Fibroblast of lung (primary cell): ENCODE measurements at places on chromosomes 11 and 22. TPM values are rescaled to one million over a fixed set of nuclear protein-coding genes. Genes with fewer than 3 reads are reported as not detected.
A peak's percentile ranks its signal among the peaks of the same experiment; 100 is the strongest.

- DNase-seq, result no peak
- no peaks in the 10 kb centered on the region for H3K36me3 ChIP-seq
- H3K4me1 ChIP-seq, result no peaks in the 10 kb centered on the region
- no peak overlapping the region for H3K4me3 ChIP-seq
- no peak overlapping the region for H3K27ac ChIP-seq
- H3K27me3 ChIP-seq, result no peaks in the 10 kb centered on the region
Measured at GRCh38 chr11:89125298-89125697, 52.4 kb upstream of the TYR start.

DNA sequence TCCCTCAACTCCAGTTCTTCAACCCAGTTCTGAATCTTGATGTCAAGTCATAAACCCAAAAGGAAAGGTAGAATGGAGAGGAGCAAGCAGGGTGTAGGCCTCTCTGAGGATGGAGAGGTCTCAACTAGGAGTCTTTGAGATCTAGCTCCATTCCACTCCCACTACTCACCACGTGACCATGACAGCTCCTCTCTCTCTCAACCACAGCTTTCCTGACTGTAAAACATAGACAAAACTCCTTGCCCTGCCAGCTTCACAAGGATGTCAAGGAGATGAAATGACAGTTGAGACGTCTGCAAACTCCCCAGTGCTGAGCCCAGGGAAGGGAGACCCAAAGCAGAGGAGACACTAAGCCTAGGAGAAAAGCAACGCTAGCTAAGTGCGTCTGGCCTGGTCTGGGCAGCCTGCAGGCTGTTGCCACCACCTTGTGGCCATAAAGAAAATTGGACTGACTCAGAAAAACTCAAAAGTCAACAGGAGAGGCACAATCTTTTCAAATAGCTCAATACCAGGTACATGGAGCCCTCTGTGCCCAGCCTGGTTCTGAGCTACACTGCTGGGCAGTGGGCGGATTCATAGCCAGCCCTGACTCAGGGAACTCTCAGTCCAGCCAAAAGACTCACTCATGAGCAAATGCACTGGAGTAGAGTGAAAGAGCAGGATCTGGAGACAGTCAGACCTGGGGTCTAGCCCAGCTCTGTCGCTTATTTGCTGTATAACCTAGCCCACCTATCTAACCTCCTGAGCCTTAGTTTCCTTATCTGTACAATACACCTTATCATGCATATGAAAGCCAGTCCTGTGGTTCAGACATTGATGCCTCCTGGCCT is 3.4 kb downstream of the CLPB start:
- H3K4me3 ChIP-seq, result no peak overlapping the region
- H3K27ac ChIP-seq, result no peak overlapping the region
- H3K4me1 ChIP-seq, result peaks cover 2% of the 10 kb centered on the region
- no peaks in the 10 kb centered on the region for H3K27me3 ChIP-seq
- peaks cover 5% of the 10 kb centered on the region for H3K36me3 ChIP-seq

RAG2 gene
- polyA plus RNA-seq, result not detected in 2 replicates

DNA sequence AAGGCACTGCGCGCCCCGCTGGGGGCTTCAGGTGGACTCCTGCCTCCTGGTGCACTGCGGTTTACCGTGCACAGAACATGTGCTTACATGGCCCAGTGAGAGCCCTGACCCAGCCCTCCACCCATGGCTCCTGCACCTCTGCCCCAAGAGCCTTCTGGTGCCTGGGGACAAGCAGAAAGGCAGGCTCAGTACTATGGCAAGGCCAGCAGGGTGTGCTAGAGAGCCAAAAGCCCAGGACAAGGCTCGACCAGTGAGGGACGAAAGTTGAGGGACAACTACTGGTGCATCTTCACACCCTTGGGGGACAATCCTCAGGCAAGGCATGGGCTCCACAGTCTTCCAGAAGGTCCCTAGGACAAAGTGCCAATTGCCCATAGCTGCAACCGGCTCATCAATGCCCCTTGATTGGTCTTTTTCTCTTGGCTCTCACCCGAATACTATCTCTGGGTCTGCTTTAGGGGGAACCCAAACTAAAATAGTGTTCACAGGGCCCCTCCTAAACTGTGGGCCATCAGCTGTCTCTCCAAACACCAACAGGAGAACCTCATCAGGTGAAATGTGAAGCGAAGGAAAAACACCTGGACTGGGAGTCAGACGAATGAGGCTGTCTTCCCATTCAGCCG is 13.5 kb downstream of the PGA5 start:
- no peak overlapping the region for H3K4me3 ChIP-seq
- H3K27me3 ChIP-seq, result no peaks in the 10 kb centered on the region
- H3K36me3 ChIP-seq, result no peaks in the 10 kb centered on the region
- peak; percentile 59 for DNase-seq
- H3K4me1 ChIP-seq, result no peaks in the 10 kb centered on the region
- H3K27ac ChIP-seq, result no peak overlapping the region

DNA sequence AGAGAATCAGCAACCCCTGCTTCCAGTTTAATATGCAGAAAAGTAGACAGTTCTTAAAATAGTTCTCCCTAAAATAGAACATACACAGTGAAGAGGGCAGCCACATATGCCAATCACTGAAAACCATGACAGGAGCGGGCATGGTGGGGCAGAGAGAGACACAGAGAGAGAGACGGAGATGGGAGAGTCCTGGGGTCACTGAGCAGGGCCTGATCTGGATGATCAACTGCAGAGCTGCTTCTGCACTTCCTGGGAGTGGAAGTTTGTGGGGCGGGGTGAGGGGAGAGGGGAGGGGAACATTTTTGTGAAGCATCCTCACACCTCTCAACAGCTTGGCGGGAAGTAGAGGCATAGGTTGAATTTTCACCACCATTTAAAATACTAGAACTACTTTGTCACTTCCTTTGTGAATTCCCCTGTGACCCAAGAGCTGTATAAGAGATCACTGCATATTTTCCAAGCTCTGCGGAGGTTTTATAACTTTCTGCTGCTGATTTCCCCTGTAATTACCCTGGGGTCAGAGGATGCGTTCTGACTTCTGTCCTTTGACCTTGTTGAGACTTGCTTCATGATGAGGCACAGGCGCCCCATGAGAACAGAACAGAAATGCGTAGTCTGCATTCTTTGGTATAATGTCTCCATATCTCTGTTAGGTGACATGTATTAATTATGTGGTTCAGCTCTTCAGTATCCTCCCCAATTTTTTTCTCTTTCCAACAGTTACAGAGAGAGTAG is 419.4 kb downstream of the BRD1 start:
- no peaks in the 10 kb centered on the region for H3K27me3 ChIP-seq
- H3K4me3 ChIP-seq, result no peak overlapping the region
- H3K36me3 ChIP-seq, result no peaks in the 10 kb centered on the region
- no peak overlapping the region for H3K27ac ChIP-seq

DNA sequence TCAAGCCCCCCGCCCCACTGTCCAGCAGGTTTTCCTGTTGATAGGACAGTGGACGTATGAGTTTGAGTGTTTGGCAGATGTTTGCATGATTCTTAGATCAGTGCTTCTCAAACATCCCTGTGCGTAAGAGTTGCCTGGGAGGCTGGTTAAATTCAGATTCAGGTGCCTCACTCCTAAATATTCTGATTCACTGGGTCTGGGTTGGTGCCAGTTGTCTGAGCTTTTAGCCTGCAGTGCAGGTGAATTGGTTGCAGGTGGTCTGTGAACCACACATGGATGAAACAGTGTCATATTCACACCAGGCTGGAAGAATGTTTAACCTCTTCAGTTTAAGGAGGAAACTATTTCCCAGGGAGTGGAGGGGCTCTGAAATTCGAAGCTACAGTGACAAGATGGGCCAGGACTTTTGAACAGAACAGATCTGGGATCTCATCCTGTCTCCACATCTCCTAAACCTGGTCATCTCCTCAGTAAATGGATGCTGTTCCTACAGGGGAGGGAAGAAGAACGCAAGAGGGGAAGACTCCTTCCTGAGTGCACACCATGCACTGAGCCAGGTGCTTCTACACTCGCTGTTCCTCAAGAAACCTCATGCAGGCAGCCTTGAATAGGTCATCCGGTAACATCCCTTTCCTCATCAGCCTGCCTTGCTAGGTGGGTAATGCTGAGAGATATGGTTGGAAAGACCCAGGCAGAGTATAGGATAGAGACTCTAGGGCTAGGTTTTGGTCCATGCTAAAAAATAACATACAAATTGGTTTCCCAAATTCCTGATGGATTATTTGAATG is 47.8 kb downstream of the TEAD1 start:
- H3K27ac ChIP-seq, result no peak overlapping the region
- H3K27me3 ChIP-seq, result no peaks in the 10 kb centered on the region
- peaks cover 15% of the 10 kb centered on the region for H3K4me1 ChIP-seq
- peaks cover 2% of the 10 kb centered on the region for H3K36me3 ChIP-seq
- no peak overlapping the region for H3K4me3 ChIP-seq
- DNase-seq, result no peak

DNA sequence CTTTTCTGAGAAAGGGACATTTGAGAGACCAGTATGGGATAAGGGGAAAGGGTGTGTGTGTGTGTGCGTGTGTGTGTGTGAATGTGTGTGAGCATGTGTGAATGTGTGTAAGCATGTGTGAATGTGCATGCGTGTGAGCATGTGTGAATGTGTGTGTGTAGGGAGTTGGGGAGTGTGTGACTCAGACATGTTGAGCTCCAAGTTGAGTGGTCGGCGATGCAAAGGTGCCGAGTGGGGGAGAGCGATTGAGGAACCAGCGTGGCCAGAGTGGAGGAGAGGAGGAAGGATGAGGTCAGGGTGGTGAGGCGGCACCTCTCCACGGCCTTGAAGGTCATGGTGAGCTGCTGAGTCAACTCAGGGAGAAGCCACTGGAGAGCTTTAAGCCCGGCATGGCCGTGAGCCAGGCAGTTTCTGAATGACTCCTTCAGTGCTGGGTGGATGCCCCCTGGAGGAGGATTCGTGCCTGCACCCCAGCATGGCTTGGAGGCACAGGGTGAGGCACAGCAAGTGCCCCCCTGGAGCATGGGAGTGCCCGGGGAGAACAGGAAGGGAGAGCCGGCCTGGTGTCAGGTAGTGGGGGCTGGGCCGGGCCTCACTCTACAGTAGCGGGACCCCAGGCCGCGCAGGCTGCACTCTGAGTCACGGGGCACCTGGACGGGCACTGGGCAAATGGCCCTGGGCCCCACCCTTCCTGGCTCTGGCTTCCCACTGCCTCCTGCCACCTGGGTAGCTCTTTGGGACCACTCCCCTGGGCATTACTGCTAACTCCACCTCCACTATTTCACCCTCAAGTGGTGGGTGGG is 8.2 kb upstream of the CCDC88B start:
- peak; percentile 86 for DNase-seq
- peaks cover 14% of the 10 kb centered on the region for H3K4me1 ChIP-seq
- H3K36me3 ChIP-seq, result no peaks in the 10 kb centered on the region
- no peak overlapping the region for H3K27ac ChIP-seq
- no peaks in the 10 kb centered on the region for H3K27me3 ChIP-seq

CDKN1C gene
- 5.2 and 8.6 TPM in 2 replicates for polyA plus RNA-seq

GUCY1A2 gene
- polyA plus RNA-seq, result 0.19 and 1.4 TPM in 2 replicates

GGT1 gene
- polyA plus RNA-seq, result 0.33 and 0.37 TPM in 2 replicates

DNA sequence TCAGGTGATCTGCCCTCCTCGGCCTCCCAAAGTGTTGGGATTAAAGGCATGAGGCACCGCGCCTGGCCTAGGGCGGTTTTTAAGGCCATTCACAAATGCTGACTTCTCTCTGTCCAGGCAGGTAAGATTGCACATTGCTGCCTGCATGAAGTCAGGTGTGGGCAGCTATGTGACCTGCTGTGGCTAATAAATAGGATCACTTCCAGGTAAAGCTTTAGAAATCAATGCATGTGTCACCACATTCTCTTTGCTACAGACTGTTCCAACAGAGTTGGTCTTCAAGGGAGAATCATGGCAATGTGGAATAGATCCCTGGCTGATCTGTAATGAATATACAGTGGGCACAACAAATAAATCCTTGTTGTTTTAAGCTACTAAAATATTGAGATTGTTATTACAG is 260.3 kb upstream of the PITPNB start:
- H3K27me3 ChIP-seq, result no peaks in the 10 kb centered on the region
- no peaks in the 10 kb centered on the region for H3K36me3 ChIP-seq
- no peak overlapping the region for H3K27ac ChIP-seq
- H3K4me3 ChIP-seq, result no peak overlapping the region

SMC1B gene
- 0.01 TPM in 1 of 2 replicates, not detected in the other for polyA plus RNA-seq

- H3K36me3 ChIP-seq, result peaks cover 21% of the 10 kb centered on the region
- H3K4me1 ChIP-seq, result peaks cover 43% of the 10 kb centered on the region
- H3K27me3 ChIP-seq, result no peaks in the 10 kb centered on the region
Measured at GRCh38 chr11:57318178-57318577, 6.6 kb downstream of the TNKS1BP1 start.

DNA sequence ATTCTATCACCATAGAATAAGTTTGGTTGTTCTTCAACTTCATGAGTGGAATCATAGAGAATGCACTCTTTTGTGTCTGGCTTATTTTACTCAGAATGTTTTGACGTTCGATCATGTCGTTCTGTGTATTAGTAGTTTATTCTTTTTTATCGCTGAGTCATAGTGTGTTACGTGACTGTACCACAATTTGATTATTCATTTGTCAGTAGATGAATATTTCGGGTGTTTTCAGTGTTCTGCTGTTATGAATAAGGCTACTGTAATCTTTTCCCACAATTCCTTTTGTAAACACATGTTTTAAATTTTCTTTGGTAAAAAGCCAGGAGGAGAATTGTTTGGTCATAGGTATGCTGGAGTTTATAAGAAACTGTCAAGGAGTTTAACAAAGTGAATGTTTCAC is 279.9 kb upstream of the B3GAT1 start:
- no peaks in the 10 kb centered on the region for H3K36me3 ChIP-seq
- DNase-seq, result peak; percentile 66
- no peaks in the 10 kb centered on the region for H3K4me1 ChIP-seq
- no peaks in the 10 kb centered on the region for H3K27me3 ChIP-seq
- no peak overlapping the region for H3K27ac ChIP-seq
- no peak overlapping the region for H3K4me3 ChIP-seq
